ENCODE measurements at places on chromosomes 2 and 18. TPM values are rescaled to one million over a fixed set of nuclear protein-coding genes. Genes with fewer than 3 reads are reported as not detected.

DNA sequence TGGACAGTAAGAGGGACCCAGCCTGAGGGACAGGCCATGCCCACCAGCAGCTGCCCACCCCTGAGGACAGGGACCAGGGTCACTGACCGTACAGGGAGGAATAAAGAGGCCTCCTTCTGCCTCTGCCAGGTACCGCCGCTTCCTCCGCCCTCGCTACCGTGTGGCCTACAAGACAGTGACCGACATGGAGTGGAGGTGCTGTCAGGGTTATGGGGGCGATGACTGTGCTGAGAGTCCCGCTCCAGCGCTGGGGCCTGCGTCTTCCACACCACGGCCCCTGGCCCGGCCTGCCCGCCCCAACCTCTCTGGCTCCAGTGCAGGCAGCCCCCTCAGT lies 2.2 kb downstream of the EMILIN1 start:
- DNase-seq = no peak

DNA sequence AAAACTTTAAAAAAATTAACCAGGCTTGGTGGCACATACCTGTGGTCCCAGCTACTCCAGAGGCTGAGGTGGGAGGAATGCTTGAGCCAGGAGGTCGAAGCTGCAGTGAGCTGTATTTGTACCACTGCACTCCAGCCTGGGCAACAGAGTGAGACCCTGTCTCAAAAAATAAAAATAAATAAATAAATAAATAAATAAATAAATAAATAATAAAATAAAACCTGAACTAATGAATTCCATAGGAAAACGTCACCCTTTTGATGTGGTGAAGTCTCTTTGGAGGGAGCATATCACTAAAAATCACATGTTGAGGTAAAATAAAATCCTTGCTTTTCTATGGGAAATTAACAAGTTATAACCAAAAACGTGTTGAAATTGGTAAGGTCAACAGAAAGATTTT lies 29.6 kb upstream of the ITGAV start:
- DNase-seq = no peak

The SERPINB10 gene
- total RNA-seq = not detected

DNA sequence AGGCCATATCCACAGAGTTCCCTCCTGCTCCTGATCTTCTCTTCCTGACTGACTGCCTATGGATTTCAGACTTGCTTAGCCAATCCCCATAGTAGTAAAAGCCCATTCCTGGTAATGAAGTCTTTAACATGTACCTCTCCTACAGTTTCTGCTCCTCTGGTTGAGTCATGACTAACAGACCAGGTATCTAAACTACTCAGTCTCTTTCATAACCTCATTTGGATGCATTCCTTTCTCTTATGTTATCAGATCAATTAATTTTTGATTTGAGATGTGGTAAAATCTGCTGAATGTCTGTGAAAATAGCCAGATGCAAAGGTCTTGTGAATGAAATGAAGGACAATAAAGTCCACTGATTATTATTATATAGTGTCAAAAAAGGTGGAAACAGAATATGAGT lies 198.0 kb downstream of the NBAS start:
- DNase-seq = no peak

The RBM45 gene
- 6.0 TPM for total RNA-seq

DNA sequence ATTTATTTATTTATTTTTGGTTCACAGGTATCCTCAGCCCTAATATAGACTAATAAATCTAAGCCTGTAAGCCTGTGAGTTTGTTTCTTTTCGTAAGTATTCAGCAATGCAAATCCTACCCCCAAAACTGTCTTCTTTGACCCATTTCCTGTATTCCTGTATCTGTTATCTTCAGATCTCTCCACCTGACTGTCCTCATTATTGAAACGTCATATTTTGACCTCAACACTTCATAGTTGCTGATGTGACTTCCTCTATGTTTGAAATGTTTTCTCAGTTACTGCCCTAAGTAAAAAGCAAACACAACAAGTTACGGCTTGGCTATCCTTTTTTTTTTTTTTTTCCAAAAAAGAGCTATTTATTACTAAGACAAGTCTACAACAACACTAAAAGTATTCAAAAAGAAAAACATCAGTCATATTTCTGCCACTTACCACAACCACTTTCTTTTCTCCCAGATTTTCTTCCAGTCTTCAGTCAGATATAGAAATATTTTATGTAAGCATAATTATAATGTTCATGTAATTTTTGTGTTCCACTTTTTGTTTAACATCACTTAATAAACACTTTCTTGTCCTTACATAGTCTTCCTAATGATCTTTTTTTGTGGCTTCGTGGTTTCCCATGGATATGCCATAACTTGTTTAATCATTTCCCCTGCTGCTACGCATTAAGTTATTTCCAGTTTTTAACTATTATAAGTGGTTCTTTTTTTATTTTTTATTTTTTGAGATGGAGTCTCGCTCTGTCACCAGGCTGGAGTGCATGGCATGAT lies 45.0 kb upstream of the EML4 start:
- DNase-seq = no peak

- no peak for DNase-seq
Measured at GRCh38 chr2:24586955-24587354, 95.9 kb downstream of the NCOA1 start.

The REG3G gene
- not detected for total RNA-seq

DNA sequence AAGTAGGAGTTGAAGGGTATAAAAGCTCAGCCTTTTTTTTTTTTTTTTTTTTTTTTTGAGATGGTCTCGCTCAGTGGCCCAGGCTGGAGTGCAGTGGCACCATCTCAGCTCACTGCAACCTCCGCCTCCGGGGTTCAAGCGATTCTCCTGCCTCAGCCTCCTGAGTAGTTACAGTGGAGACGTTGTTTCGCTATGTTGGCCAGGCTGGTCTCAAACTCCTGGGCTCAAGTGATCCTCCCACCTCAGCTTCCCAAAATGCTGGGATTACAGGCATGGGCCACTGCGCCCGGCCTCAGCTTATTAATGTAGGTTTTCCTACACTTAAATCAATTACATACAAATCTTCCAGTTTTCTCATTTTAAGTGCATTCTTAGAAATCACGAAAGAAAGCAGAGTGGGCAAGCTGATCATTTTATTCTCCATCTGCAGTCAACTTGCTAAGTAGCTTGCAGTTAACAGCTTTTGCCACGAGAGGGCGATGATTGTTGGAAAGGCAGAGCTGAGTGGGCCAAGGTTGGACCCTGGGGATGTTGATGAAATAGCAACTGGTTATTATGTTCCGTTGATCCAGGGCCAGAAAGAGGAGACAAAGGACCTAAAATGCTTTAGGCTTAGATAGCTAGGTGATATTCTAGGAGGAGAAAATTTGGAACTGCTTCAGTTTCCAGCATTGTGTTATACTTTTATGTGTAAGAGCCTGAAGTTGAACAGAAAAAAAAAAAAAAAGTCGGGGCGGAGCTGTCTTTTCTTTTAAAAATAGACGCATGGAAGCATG lies 234.4 kb upstream of the EPAS1 start:
- DNase-seq = peak; percentile 54

- no peak for DNase-seq
Measured at GRCh38 chr18:62438402-62438801, 84.4 kb upstream of the ZCCHC2 start.

DNA sequence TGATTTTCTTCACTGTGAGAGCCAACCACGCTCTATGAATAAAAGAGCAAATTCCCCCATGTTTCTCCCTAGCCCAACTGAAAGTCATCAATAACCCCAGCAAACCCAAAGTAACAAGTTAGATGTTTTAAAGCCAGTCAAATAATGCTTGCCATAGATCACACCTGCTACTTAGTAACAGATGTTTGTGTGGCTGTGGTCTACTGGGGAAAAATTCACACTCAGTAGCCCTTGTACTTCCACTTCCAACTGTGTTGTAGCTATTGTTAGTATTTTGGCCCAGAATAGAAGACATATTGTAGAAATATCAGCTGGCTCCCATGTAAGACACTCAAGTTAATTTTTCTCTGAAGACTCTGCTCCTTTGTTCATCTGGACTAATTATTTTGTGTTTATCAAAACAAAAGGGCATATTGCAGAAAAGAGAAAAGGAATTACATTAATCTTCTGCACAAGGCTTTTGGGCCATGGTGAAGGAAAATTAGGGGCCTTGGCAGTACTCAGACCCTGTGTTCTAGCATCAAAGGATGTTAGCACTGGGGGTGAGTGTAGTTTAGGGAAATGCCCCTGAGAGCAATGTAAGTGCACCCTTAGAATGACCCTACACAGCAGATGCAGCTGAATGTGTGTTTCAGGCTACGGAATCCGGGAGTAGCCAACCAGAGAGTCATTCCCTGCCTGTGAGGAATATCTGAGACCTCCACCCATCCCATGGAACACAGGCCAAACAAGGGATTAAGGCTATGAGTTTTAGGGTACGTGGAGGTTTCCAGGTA lies 521.9 kb downstream of the EPHA4 start:
- no peak for DNase-seq

GRCh38 chr2:42297322-42297936 lies 63.6 kb downstream of the COX7A2L start:
- no peak for DNase-seq

DNA sequence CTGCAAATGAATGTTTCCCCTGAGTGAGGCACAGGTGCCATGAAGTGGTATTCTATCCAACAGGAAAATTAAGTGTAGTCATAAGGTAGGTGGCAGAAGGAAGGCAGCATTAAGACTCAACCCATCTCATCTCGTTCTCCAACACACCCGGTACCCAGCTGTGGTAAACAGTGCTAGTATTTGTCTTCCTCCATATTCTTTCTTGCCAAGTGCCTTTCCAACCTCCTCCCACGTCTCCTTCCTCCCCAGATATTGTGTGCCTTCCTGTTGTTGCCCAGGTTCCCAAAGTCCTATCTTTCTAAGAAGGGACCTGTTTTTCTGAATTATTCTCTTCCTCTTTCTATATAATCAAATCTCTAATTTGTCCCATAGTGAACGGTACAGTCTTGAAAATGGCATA lies 83.5 kb downstream of the CRIM1 start:
- DNase-seq = no peak

The MREG gene
- total RNA-seq = 6.6 TPM

- DNase-seq = no peak
Measured at GRCh38 chr18:70132999-70133398, 72.5 kb downstream of the RTTN start.

The INO80B gene
- total RNA-seq = 45.2 TPM

The CD302 gene
- 3.0 TPM for total RNA-seq

DNA sequence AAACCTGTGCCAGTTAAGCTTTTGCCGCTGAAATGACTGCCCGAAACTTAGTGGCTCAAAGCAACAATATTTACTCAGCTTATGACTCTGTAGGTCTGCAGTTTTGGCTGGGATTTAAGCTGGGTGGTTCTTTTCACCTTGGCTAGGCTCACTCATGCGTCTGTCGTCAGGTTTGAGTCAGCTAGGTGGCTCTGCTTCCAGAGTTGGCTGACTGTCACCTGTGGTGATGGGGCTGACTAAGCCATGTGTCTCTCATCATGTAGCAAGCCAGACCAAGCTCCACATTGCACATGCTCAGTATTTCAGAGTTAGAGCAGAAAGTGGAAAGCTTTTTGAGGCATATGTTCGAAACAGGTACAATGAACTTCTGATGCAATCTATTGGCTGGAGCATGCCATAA lies 354.8 kb downstream of the MEIS1 start:
- no peak for DNase-seq

DNA sequence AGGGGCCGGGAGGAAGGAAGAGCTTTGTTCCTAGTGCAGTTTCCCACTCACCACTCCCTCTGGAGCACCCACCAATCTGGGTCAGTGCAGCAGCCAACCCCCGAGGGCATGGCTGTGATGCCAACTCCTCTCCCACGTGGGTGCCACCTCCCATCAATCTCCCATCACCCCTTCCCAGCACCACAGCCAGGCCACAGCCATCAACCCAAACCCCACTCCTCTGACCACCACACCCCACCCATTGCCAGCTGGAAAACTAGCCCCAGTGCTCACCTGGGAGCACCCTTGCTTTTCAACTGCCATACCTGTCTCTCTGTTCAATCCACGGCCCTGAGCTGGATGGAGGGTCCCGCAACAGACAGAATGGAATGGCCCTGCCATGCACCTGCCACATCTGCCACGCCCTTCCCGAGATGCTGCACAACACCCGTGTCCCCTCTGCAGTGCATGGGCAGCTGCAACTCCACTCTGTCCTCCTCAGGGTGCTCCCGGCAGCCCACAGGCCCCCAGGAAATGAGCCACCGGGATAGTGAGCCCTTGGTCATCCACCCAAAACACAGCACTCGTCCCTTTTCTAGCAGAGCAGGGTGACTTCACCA lies 112.4 kb upstream of the ID2 start:
- DNase-seq = no peak

The DSG1 gene
- not detected for total RNA-seq

The L3MBTL4 gene
- total RNA-seq = 0.18 TPM

DNA sequence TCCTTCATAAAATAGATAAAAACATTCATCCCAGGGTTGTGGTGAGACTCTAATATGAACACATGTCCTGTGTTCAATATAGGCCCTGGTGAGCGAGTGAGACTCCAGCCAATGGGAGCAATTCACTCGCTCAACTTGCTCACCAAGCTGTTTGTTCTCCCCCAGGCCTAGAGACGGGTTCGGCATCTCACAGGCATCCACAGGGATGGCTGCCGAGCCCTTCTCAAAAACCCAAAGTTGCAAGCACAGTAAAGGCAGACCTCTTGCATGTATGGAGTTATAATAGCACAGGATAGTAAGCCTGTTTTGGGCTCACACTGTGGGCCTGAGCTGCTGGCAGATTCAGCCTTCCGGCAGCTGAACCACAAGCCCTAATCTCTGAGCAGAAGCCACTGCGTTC lies 15.7 kb downstream of the PARD6G start:
- no peak for DNase-seq

DNA sequence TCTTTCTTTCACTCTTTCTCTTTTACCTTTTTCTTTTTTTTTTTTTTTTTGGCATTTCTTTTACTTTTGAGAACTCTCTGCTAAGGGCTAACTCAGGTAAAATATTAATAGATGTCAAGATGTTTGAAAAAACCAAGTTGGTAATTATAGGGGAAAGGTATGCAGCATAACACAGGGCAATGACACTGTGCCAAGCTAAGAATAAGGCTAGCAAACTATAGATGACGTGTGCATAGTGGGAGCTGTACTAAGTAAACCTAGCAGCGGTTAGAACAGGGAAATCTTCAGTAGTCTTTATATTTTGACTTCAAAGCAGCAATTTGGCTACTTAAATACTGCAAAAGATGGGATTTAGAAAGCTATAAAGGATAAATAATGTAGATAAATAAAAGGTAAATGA lies 415.4 kb upstream of the RGPD4 start:
- no peak for DNase-seq

The POMC gene
- 5.0 TPM for total RNA-seq

- no peak for DNase-seq
Measured at GRCh38 chr2:190718652-190719526, 70.0 kb downstream of the NAB1 start.

The AOX1 gene
- not detected for total RNA-seq

- no peak for DNase-seq
Measured at GRCh38 chr2:234211797-234212196, 161.3 kb downstream of the SPP2 start.

DNA sequence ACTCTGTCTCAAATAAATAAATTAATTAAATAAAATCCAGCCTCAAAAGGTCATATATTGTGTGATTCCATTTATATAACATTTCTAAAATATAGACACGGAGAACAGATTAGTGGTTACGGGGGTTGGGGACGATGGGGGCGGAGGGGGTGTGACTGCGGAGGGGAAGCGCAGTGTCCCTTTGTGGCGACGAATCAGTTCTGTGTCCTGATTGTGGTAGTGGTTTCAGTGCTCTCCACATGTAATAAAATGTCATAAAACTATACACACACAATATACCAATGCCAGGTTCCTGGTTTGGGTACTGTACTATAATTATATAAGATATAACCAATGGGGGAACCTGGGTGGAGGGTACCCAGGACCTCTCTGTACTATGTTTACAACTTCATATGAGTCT lies 186.4 kb downstream of the ANAPC1 start:
- no peak for DNase-seq

The OXER1 gene
- total RNA-seq = not detected

Data from T-helper 17 cell (primary cell).